Smooth muscle cell of the coronary artery (primary cell): ENCODE measurements at places on chromosomes 2 and 18. TPM values are rescaled to one million over a fixed set of nuclear protein-coding genes. Genes with fewer than 3 reads are reported as not detected.

The FASTKD1 gene
- 9.7 and 15.0 TPM in 2 replicates for total RNA-seq

The C1QL2 gene
- total RNA-seq, result not detected in 2 replicates

The MERTK gene
- 0.23 and 0.90 TPM in 2 replicates for total RNA-seq

The SLC35F5 gene
- total RNA-seq, result 95.3 and 264 TPM in 2 replicates

The ZC3H6 gene
- 3.3 and 3.4 TPM in 2 replicates for total RNA-seq

The LMAN2L gene
- 24.4 and 31.5 TPM in 2 replicates for total RNA-seq

The CDH20 gene
- total RNA-seq, result 0.82 TPM in 1 of 2 replicates, not detected in the other

The CTLA4 gene
- not detected in 2 replicates for total RNA-seq

The ETAA1 gene
- 5.4 and 12.3 TPM in 2 replicates for total RNA-seq

The ESPNL gene
- total RNA-seq, result 0.08 and 0.35 TPM in 2 replicates

The DYNAP gene
- total RNA-seq, result not detected in 2 replicates

The PKDCC gene
- 28.9 and 147 TPM in 2 replicates for total RNA-seq

The IMPA2 gene
- total RNA-seq, result 1.1 and 15.6 TPM in 2 replicates

The METTL8 gene
- total RNA-seq, result 6.7 and 9.2 TPM in 2 replicates

The KRCC1 gene
- total RNA-seq, result 5.5 and 19.8 TPM in 2 replicates

The SLC4A3 gene
- 1.7 and 2.1 TPM in 2 replicates for total RNA-seq

The CENPO gene
- total RNA-seq, result 2.0 and 8.7 TPM in 2 replicates

The PRSS56 gene
- not detected in 2 replicates for total RNA-seq

The ANKRD30B gene
- total RNA-seq, result 0.15 and 0.23 TPM in 2 replicates

The BCL11A gene
- total RNA-seq, result 0.08 and 0.12 TPM in 2 replicates

The KANSL1L gene
- 12.0 and 16.6 TPM in 2 replicates for total RNA-seq

The STAMBP gene
- 16.4 and 21.3 TPM in 2 replicates for total RNA-seq

The BCL2 gene
- 0.60 and 7.3 TPM in 2 replicates for total RNA-seq

The EIF4E2 gene
- 165 and 166 TPM in 2 replicates for total RNA-seq

The SPIRE1 gene
- 16.3 and 29.5 TPM in 2 replicates for total RNA-seq

The DUSP19 gene
- 3.4 and 4.2 TPM in 2 replicates for total RNA-seq

The ONECUT2 gene
- under 0.01 TPM in 2 replicates for total RNA-seq

The PAX8 gene
- 0.35 TPM in 1 of 2 replicates, not detected in the other for total RNA-seq

The LYG2 gene
- not detected in 2 replicates for total RNA-seq

The LYPD1 gene
- total RNA-seq, result 0.59 and 256 TPM in 2 replicates

The CRIM1 gene
- total RNA-seq, result 175 and 302 TPM in 2 replicates

The DDX18 gene
- total RNA-seq, result 27.6 and 48.3 TPM in 2 replicates

The PSMA8 gene
- not detected in 2 replicates for total RNA-seq

The MROH2A gene
- total RNA-seq, result 0.15 TPM in 1 of 2 replicates, not detected in the other

The MAP3K19 gene
- total RNA-seq, result not detected in 2 replicates

The NEURL3 gene
- 0.08 TPM in 1 of 2 replicates, not detected in the other for total RNA-seq

The AMER3 gene
- total RNA-seq, result not detected in 2 replicates

The SLC14A1 gene
- total RNA-seq, result 4.4 and 225 TPM in 2 replicates

The TSPYL6 gene
- under 0.01 TPM in 1 of 2 replicates, not detected in the other for total RNA-seq

The RFTN2 gene
- total RNA-seq, result 5.0 and 9.0 TPM in 2 replicates

The FBXO48 gene
- total RNA-seq, result 0.15 and 0.23 TPM in 2 replicates

The SCN9A gene
- 0.83 and 2.6 TPM in 2 replicates for total RNA-seq

The FKBP1B gene
- total RNA-seq, result 5.5 and 21.6 TPM in 2 replicates

The PSTPIP2 gene
- total RNA-seq, result 2.1 and 5.4 TPM in 2 replicates

The CACNB4 gene
- 0.15 and 10.5 TPM in 2 replicates for total RNA-seq

The EVA1A gene
- total RNA-seq, result 16.3 and 48.0 TPM in 2 replicates

The SCG2 gene
- total RNA-seq, result 1.3 and 36.4 TPM in 2 replicates

The ASB18 gene
- not detected in 2 replicates for total RNA-seq

The TWIST2 gene
- 15.7 and 171 TPM in 2 replicates for total RNA-seq

The EMILIN2 gene
- 1.1 and 25.3 TPM in 2 replicates for total RNA-seq

The SSB gene
- total RNA-seq, result 37.2 and 87.2 TPM in 2 replicates

The CAPN14 gene
- 0.08 and 0.12 TPM in 2 replicates for total RNA-seq

The SERPINB3 gene
- total RNA-seq, result 2.3 TPM in 1 of 2 replicates, not detected in the other

The POTEJ gene
- not detected in 2 replicates for total RNA-seq
